CD4-positive, alpha-beta T cell treated with Interleukin-6 at 100 ng/mL for 8 hours (primary cell): ENCODE measurements at places on chromosomes 2 and 18.

- DNase-seq = no peak
Measured at GRCh38 chr2:181680937-181681811, 857 bp upstream of the NEUROD1 start.

DNA sequence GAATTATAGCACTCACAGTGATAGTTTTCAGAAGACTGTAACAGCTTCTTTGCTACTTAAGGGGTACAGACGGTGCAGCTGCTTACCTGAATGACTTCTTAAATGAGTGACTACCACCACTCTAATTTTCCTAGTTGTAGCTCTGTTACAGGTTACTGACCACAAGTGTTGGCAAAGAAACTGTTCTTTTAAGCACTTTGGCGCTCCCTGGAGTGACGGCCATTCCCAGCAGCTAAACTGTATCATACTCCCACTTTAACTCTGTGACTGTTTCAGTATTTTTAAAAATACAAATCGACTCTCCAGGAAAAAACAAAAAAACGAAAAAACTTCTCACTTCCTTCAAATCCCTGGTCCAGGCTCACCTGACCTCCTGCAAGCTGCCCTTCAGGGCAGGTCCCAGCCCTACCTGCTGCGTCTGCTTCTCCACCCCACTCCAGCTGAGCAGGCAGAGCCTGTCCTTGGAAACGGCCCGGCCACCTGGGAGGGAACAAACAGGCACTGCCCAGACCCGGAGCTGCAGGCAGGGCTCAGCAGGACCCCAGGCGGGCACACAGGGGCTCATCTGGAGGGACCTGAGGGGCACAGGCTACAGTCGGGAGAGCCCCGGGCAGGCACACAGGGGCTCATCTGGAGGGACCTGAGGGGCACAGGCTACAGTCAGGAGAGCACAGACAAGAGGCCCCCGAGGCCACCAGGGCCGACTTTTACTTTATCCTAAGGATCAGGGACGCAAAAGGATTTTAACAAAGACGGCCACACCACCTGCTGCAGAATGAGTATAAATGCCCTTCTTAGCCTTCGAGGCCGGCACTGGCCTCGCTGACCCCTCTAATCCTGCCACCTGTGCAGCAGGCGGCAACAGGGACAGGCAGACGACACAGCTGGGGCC, 24.5 kb downstream of the SLC66A2 start:
- DNase-seq = no peak

DNA sequence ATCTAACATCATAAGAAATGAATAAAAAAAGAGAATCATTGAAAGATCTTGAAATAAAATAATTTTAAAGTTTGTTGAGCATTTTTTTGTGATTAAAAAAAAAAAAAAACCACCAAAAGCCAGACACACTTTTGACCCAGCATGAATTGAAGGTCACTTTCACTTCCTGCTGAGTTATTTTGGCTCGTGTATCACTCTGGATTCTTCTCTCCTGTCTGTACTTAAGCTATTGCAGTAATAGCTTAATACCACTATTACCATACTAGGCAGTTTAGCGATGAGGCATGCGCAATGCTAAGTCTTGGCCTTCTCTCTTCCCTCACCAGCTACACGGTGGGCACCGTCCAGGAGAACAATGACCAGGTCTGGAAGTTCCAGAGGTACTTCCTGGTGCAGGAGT, 54.5 kb upstream of the SPP2 start:
- no peak for DNase-seq

DNA sequence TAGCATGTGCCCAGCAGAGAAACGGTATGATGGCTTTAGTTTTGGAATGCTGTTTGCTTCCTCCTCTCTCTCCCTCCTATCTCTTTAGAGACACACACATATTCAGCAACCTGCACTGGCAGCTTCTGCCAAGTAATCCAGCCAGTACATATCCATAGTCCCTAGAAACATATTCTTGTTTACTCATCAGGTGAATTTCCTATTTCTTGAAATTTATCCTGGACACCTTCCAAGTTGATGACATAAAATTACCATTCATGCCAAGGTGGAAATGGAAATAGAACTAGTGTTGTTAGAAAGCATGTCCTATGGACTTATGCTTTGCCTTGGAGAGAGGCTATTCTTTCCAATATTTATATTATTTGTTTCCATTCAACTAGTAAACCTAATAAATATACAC, 50.9 kb upstream of the RGPD4 start:
- no peak for DNase-seq

DNA sequence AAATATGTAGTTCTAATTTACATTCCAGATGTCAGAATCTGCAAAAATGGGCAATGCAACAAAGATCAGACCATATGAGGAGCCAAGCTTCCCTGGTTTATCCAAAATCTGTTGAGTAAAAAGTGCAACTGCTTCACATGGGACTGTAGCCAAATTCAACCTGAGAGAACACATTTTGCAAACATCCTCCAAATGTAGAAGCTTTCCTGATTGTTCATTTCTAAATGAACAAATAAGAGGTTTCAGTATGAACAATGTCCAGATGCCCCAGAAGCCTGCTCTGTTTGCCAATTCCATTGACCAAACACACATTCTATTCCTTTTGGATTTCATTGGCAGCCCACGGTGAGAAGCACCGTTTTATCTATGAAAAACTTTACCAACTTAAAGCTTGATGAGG, 117.9 kb upstream of the OSR1 start:
- DNase-seq = no peak

GRCh38 chr2:196390243-196391148, 219.1 kb upstream of the STK17B start:
- DNase-seq = no peak
